ENCODE measurements at places on chromosomes 7 and 10.

DNA sequence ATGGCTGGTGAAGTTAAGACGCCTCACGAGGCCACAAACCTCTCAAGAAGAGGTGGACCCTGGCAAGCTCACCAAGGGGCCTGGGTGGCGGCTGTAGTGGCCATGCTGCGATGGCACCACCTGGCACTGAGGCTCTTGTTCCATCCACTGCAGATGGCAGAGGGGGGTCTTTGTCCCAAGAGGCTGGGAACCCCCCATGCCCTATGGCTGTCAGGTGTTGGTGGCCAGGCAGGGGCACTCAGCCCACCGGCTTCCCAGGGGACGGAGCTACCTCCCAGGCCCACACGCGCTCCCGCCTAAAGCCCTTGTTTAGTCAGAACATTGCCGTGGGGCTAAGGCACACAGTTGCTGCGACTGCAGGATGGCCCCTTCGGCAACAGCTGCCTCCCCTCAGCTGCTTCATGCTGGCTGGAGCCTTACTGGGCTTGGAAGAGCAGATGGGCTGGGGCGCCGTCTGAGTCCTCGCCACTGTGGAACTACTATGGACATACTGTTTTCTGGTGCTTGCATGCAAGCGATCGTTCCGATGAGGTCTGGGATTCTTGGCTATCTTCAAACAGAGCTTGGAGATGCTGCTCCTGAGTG lies 46.8 kb downstream of the DPYSL4 start:
- DNase-seq = no peak

DNA sequence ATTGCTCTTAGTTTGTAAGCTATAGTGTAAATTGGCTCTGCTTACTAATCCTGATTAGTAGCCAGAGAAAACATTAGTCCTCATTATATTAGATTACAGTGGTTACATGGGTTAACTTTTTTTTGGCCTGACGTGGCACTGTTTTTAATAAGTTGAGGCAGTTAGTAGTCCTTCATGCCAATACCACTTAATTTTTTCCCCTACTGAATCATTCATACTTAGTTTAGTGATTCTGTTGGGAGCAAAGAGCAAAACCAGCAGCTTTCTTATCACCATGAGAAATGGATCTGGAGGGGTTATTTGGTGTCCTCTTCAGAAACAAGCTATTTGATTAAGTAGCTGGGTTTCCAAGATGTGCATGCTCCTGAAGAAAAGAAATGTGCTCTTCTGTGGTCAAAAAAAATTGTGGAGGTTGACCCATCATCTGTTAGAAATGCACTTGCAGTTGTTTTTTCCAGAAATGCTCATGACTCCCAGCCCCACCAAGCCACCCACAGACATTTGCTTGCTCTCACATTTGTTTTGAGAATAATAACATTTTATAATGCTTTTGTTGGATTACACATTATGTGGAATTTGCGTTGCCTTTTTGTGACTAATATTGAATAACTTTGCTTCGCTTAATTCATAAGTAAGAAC lies 258.5 kb downstream of the HDAC9 start:
- DNase-seq = no peak

DNA sequence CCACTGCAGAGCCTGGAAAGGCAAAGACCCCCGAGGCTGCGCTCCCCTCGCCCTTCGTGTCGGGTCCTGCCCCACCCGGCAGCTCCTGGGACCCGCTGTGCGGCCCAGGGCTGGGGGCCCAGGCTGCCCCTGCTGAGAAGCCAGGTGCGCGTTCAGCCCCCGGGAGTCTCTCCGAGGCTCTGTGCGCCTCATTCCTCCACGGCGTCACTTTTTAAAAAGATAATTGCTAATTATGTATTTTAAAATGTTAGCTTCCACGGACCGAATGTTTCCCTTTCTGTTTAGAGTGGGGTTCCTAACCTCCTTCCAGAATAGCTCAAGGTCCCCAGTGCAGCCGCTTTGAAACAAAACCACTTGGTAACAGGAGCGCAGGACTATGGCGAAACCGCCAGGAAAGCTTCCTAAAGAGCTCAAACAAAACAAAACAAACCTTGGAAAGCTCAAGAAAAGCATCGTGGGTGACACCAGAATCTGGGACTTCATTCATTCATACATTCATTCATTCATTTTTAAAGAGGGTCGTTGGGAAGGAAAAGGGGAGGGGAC lies 45.6 kb downstream of the PDIA4 start:
- no peak for DNase-seq

GRCh38 chr7:158725506-158725800 lies 20.8 kb upstream of the NCAPG2 start:
- DNase-seq = no peak

DNA sequence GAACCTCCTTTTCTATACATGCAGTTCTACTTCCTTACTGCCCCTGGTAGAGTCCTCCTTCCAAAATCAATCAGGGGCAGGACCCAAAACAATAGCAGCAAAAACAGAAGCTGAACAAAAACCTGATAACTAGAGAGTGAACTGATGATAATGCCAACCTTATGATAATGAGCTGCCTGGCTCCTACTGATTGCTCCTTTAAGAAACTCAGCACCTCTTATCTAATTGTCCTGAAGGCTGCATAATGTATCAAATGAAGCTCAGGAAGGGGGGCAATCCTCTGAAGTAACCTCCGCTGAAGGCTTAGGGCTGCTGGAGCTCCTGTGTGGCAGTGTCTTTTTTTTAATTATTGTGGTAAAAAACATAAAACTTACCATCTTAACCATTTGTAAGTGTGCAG lies 257.0 kb downstream of the PHTF2 start:
- DNase-seq = no peak

DNA sequence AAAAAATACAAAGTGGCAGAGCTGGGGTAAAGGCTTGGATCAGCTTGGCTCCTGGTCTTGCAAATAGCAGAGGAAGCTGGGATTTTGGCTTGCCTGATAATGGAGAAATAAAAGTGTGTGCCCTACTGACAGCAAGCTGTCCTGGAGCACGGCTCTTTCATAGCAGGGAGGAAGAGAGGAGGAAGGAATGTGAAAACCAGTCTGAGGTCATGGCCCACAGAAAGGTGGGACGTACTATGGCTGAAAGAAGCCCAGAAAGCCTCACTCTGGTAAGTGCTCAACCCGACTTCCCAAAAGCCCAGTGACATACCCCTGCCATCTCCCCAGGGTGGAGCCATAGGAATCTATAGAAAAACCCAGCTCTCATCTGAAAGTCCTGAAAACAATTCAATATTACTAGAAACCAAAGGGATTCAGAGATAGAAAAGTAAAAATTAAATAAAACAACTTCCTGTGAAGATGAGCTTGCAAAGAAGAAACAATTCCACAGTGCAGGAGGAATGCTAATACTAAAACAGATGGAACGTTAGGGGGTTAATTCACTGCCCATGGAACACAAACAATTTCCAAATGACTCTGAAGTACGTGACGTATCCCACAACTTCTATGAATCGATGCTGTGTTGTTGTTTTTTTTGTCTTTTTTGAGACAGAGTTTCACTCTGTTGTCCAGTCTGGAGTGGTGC lies 246.7 kb upstream of the PTN start:
- DNase-seq = no peak

- DNase-seq = peak; percentile 33
Measured at GRCh38 chr7:44398953-44399574, 73.7 kb upstream of the CAMK2B start.

GRCh38 chr10:123912466-123912865 lies 20.9 kb upstream of the CPXM2 start:
- no peak for DNase-seq

GRCh38 chr7:39827571-39827970 lies 122.5 kb upstream of the CDK13 start:
- DNase-seq = no peak

- DNase-seq = no peak
Measured at GRCh38 chr7:36523371-36524101, 133.9 kb downstream of the ANLN start.

DNA sequence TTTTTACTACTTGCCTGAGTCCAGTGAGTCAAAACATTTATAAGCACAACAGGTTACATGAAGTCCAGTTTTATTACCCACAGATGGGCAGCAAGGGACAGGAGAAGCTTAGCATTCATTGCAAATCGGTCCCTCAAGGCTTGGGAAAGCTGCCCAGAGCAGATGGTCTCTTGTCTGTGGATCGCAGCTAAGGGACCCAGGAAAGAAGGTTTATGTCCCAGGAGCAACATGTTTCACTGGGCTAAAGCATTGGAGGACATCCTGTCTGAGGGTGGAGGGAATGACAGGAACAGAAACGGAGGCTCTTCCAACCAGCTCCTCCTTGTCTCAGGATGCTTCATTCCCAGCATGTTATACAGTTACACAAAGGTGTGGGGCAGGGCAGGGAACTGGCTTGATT lies 39.3 kb downstream of the TRIM24 start:
- DNase-seq = no peak

DNA sequence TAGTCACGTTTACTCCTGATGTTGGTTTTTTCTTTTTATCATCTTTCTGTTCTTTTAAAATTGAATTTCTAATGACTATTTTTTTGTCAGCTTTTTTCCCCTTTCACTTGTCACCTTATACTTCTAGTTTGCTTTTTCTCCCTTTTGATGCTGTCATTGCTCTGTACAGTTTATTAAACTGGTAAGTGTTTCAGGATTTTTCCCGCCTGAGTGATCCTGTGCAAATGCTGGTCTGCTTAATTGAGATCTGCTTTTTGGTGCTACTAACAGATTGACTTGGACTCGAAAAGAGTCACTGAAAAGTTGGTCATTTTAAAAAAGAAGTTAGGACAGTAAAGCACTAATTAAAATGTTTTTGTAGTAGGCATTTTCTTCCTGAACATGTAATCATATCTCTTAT lies 95.2 kb downstream of the PHTF2 start:
- no peak for DNase-seq
